ENCODE measurements at places on chromosomes 1 and 21.

GRCh38 chr1:87790756-87791155 is 462.1 kb downstream of the LMO4 start:
- no peak for DNase-seq

- DNase-seq, result no peak
Observed at GRCh38 chr1:200107004-200107470, 79.5 kb downstream of the NR5A2 start.

- DNase-seq, result no peak
Observed at GRCh38 chr21:45529785-45530422, 12.3 kb downstream of the SLC19A1 start.

GRCh38 chr1:46643368-46643775 is 24.8 kb downstream of the ATPAF1 start:
- no peak for DNase-seq

DNA sequence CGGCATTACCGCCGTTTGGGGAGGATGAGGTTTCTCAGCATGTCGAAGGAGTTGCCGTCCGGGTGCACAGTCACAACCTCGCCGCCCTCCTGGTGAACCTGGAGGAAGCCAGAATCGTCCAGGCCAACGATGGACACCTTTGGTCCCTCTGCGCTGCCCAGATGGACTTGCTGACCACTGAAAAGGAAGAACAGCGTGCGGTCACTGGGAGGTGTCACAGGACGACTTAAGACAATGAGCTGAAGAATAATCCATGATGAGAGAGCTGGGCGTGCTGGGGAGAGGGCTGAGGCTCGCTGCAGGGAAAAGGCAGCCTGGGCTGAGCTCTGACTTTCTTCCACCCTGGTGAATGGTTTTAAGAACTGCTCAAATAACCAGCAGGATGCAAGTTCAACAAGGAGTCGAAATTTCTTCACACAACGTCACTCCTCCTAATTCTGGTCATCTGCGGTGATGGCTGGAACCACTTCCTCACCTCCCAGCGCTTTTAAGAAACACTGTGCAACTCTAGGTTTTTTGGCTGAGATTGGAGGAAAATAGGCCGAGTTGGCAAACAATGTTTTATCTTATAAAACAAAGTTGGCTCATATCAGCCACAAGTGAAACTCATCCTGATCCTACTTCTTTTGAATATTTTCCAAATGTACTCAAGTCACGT is 55.5 kb downstream of the SIM2 start:
- no peak for DNase-seq

GRCh38 chr1:19255288-19255687 is 3.7 kb downstream of the MRTO4 start:
- no peak for DNase-seq

DNA sequence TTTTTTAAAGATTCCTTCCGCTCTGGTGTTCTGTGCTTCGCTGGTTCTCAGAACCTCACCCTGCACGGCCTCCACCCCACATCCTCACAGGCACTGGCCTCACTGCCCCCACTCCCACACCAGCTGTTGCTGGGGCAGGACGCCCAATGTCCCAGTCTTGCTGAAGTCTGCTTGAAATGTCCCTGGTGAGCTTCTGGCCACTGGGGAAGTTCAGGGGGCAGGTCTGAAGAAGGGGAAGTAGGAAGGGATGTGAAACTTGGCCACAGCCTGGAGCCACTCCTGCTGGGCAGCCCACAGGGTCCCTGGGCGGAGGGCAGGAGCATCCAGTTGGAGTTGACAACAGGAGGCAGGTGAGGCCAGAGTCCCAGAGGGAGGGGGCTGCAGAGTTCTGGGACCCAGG is at the start of gene C1QA:
Gene C1QA, plus strand, starts transcription at position 276 of the 400 bp plus-strand sequence. CDS start 989 bp downstream, outside the sequence.
- DNase-seq, result no peak

DNA sequence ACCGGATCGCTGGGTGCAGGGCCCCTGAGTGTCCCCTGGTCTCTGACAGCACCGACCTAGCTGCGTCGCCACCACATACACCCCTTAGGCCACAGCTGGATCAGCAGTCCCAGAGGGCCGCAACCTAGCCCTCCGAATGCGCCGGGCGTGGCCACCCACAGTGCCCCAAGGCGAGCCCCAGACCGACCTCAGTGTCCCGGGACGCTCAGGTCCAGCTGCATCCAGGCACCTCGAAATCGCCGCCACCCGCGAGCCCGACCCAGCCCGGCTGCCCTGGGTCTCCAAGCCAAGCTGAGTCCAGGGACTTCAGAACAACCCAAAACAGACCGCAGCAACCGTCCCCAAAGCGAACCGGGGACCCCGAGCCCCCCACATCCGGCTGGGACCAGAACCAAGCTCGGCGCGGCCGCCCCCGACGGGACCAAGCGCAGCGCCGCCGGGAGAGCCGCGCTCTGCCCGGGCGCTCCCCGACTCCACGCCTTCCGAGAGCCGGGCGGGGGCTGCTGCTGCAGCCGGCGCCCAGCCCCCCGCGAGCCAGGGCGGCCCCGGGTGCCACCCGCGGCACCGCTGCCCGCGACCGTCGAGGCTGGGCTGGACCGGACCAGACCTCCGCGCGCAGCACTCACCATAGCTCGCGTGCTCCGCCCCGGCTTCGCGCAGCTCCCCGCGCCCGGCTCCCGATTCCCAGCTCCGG is 54.6 kb upstream of the ECE1 start:
- no peak for DNase-seq

GRCh38 chr1:172628401-172628800 is 30.5 kb upstream of the FASLG start:
- DNase-seq, result no peak

GRCh38 chr21:42616941-42617340 is 36.5 kb upstream of the PDE9A start:
- DNase-seq, result no peak

GRCh38 chr1:110485725-110486124 is 33.2 kb downstream of the KCNA10 start:
- DNase-seq, result no peak

DNA sequence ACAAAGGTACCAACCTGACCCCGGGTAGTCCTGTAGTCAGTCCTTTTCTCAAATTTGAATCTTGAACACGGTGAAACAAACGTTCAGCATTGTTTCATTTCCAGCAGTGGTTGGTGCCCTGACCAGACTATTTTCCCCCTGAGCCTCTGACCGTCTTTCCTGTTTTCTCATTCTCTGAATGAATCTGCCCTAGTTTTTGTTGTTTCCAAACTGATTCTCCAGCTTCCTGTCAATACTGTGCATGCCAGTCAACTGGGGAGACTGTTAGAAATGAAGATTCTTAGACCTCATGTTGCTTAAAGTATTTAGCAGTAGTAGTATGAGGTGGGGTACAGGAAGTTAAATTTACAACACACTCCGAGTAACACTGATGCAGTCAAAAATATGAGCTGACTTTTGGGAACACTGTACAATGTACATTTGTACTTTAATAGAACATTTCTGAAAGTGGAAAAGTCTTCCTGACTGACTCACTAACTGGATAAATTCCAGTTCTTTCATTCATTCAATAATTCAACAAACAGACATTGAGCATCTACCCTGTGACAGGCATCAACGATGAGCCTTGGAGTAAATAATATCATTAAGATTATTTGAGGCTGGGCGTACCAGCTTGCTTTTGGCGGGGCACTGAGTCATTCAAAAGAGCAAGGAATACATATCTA is 26.0 kb upstream of the ZRANB2 start:
- no peak for DNase-seq

DNA sequence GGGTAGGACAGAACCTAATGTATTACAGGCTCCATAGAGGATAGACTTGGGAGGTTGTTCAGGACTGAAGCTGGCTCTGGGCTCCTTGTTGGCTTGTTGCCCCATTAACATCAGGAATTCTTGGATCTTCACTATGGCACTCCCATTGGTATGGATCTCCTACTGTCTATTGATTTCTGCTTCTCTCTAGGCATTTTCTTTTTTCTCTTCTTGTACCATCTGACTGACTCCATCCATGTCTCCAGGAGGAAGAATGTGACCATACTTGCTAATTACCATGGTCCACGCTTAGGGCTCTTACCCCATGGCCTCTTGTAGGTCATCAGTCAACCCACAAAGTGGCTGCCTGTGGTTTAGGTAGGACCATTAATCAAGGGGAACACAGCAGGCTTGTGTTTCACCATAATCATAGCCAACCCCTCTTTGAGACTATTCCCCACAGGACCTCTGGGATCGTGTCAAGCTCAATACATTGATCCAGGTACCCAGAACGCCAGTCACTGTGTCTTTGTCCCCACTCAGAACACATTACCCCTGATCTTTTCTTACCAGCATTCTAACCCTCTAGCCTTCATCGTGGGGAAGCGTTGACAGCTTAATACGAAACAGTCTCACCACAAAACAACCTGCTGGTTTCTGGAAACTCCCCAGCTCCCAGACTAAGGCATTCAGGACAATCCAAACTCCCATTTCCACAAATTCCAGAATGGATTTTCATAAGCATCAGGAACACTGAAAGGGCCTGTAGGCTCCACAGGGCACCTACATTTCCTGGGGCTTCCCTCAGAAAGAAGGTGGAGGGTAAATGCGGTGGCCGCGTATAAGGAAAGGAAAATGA is 97.1 kb downstream of the ETS2 start:
- DNase-seq, result no peak

DNA sequence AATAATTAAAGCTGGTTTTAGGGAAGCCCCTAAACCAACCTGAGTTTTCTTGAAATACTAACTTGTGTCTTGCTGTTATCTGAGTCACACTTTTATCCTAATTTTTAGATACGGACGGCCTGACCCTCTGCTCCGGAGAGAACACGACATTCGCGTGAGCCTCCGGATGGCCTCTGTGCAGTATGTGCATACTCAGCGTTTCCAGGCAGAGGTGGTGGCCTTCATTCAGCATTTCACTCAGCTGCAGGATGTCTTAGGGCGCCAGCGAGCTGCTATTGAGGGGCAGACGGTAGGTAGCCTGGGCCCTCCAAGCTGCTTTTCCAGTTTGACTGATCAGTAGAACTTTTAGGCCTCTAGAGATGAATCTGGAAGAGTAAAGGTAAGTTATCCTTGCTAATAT is 63.6 kb downstream of the VPS13D start:
- DNase-seq, result no peak

GRCh38 chr21:39386194-39386593 is 37.3 kb upstream of the HMGN1 start:
- no peak for DNase-seq

GRCh38 chr1:179021873-179022272 is 3.8 kb upstream of the FAM20B start:
- DNase-seq, result no peak

- no peak for DNase-seq
Observed at GRCh38 chr1:8816264-8816663, 1.2 kb downstream of the RERE start.

DNA sequence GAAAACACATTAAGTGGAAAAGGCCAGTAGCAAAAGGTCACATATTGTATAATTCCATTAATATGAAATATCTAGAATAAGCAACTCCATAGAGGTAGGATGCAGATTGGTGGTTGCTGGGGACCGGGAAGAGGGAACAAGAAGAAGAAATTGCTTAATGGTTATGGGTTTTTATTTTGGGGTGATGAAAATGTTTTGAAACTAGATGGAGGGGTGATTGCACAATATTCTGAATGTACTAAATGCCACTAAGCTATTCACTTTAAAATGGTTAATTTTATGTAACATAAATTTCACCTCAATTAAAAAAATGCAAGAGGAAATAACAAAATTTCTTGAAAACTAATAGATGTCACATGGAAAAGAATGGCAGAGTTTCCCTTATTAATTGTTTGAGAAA is 6.7 kb downstream of the KIAA0040 start:
- DNase-seq, result no peak

DNA sequence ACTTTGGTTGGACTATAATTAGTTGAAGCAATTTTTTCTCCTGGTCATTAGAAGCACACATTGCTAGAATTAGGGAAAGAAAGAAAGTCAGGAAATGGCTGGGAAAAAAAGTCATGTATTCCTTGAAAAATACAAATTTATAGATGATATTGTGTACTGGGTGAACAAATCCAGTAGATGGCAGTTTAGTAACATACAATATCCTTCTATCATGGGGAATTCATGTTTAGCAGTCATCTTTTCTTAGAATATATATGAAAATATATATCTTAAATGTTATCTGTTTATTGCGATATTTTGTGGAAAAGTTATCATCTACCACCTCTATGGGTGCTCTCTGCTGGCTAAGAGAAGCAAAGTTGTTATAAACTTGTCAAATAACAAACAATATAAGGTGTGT is 13.1 kb upstream of the ZRANB2 start:
- DNase-seq, result no peak

GRCh38 chr1:15198684-15199083 is 45.1 kb downstream of the TMEM51 start:
- no peak for DNase-seq

DNA sequence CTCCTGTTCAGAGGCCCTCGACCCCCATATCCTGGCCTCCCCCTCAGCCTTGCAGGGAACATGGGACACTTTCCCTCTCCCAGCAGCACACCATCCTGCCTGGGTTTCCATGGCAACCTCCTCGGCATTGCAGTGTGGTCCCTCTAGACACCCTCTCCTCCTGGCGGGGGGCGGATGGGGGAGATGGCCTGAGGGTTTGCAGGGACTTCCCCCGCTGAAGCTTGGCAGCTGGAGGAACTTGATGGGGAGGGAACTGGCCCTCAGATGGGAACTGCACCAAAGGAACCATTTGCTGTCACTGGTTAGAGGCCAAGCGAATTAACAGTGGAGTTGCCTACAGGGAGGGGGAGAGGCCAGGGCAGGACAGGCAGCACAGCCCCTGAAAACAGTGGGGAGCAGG is 28.7 kb downstream of the RIMS3 start:
- DNase-seq, result no peak

DNA sequence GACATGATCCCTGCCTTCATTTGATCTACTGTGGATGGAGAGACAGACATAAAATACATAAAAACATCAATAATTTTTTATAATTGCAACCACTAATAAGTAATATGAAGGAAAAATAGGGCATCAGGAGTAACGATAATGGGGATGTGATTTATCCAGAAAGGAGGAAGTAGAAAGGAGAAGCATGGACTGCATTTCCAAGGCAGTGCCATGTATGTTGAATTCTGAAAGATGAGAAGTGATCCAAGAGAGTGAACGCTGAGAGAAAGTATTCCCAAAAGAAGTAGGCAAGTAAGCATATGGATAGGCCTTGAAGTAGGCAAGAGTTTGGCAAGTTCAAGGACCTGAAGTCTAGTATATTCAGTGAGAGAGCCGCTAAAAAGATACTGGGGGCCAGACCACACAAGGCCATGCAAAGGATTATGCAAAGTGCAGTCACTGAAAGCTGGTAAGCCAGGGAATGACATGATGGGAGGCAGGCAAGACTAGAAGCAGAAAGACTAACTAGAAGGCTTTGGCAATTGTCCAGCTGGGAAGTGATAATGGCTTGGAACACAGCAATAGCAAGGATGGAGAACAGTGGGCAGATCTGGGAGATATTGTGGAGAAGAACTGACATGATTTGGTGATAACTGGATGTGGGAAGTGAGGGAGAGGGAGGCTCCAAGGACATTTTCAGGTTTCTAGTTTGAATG is 85.9 kb downstream of the TM2D1 start:
- no peak for DNase-seq
